ENCODE measurements at places on chromosomes 3 and 15.
A peak's percentile ranks its signal among the peaks of the same experiment; 100 is the strongest.

GRCh38 chr3:87361271-87361670 lies 84.9 kb upstream of the POU1F1 start:
- no peak for DNase-seq

DNA sequence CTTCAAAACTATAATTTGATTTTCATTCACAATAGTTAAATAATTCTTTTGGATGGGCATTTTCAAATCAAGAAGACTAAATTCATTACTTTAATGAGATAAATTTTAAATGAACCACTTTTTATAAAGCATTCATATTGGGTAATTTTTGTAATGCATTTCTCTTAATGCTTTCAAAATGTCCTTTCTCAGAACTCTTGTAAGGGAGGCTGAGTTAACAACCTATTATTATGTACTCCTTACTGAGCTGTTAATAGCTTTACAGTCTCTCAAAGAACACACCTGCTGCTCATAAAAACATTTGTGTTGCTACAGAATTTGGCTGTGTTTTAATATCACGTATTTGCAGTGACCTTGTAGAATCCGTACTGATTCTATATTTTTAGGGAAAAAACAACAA lies 334.0 kb upstream of the ARL6 start:
- no peak for DNase-seq

- peak; percentile 25 for DNase-seq
Observed at GRCh38 chr3:155292133-155292532, 1.4 kb downstream of the STRIT1 start.

DNA sequence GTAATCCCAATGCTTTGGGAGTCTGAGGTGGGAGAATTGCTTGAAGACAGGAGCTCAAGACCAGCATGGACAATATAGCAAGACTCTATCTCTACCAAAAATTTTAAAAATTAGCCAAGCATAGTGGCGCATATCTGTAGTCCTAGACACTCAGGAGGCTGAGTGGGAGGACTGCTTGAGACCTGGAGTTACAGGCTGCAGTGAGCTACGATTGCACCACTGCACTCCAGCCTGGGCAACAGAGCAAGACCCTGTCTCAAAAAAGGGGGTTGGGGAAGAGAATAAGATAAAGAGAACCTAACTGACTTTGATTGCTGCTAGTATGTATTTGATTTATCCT lies 755 bp downstream of the CD200R1 start:
- no peak for DNase-seq

- DNase-seq: no peak
Observed at GRCh38 chr3:65376426-65376825, 662.3 kb downstream of the MAGI1 start.

GRCh38 chr15:43118829-43119228 lies 13.0 kb upstream of the UBR1 start:
- no peak for DNase-seq

- DNase-seq: no peak
Observed at GRCh38 chr3:133276594-133276993, 123.3 kb upstream of the BFSP2 start.

DNA sequence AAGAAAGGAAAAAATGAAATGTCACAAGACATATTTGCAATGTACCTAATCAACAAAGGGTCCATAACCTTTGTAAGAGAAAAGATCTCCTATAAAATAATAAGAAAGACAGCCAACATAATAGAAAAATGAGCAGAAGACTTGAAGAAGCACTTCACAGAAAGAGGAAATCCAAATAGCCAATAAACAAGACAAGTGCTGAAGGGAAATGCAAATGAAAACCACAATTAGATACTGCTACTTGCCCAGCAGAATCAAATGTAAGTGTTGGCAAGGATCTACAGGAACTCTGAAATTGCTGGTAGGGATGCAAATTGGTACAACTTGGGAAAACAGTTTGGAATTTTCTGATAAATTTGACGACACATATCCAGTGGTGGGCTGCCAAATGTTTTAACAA lies 15.1 kb upstream of the TOPAZ1 start:
- no peak for DNase-seq

GRCh38 chr15:85071061-85071460 lies 89.4 kb downstream of the PDE8A start:
- DNase-seq: no peak

DNA sequence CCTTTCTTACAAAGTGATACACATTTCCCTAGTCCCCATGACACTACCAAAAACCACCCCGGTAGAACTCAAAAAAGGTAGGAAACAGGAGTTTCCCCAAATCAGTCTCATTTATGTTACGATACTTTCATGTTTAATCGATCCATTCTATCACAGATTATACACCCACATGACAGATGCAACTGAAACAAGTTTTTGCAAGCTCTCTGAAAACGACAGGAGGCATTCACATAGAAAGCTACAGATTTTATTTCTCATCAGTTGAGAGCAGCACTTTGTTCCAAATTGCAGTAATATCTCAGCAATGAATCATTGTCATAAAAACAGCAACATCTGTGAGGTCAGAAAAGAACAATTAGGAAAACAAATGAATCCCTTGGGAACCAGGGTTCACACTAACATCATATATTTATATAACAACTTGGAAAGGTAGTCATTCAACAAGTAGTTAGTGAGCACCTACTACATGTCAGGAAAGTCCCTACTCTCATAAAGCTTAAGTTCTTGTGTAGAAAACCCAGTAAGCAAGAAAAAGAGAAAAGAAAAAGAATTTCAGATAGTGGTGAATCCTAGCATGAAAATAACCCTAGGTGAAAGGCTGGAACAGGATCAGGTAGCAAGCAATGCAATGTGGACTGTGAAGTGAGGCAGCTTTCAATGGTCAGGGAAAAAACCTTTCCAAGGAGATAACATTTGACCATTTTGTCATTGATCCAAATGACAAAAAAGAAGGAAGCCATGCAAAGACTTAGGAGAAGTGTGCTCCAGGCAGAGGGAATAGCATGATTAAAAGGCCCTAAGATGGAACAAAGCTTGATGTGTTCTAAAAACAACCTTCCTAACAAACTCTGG lies 8.3 kb downstream of the PLD1 start:
- peak; percentile 92 for DNase-seq

- DNase-seq: no peak
Observed at GRCh38 chr3:169578381-169579024, 85.0 kb downstream of the MECOM start.

GRCh38 chr3:81763001-81763400 lies 1.6 kb upstream of the GBE1 start:
- no peak for DNase-seq

GRCh38 chr3:30227571-30228301 lies 378.7 kb upstream of the TGFBR2 start:
- DNase-seq: peak; percentile 91

- peak; percentile 15 for DNase-seq
Observed at GRCh38 chr15:34582461-34583371, 735 bp downstream of the GOLGA8B start.

DNA sequence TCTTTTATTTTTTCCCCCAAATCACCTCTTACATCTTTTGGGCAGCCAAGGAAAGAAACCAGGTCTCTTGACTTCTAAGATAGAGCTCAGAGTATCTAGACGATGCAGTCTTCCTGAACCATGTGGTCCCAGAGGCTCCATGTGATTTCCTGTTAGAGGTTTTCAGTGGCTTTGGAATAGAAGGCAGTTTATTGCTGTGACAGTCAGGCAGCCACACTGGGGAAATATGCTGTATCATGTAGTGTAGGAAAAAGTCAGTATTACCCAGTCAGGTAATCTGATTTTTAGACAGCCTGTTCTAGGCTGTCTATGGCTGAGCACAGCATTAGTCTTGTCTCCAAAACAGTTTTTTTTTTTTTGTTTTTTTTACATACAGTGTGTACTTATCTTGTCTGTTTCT lies 294.3 kb downstream of the THSD4 start:
- DNase-seq: no peak

DNA sequence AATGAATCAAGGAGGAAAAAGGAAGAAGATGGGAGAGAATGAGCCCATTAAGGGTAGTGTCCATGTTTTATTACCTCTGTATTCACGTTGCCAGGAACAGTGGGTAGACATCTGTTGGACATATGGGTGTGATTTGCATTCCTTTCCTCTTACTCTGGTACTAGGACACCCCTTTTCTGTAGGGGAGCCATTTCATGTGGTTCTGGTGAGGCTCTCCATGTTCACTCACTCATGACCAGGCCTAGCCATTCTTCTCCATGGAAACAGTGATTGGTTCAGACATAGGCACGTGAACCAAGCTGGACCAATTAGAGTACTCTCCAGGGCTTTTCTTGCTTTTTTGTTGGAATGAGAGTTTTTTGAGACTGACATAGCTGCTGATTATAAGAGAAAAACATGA lies 39.6 kb upstream of the PDCD6IP start:
- peak; percentile 35 for DNase-seq

DNA sequence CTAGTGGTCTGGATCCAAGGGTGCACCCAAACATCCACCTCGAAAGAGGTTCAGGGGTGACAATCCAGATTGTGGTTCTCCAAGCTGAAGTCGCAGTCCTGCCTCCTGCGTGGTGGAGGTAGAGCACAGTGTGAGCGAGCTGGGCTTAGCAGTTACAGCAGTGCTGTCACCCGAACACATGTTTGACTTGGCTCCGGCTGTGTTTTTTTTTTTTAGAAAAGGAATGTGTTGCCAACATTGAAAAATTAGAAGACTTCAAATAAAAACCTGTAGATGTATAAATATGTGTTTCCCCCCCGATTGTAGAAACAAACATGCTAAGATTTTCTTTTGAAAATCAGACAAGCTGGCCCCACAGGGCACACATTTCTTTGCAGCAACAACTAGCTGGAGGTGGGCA lies 530.8 kb downstream of the SHQ1 start:
- no peak for DNase-seq

- no peak for DNase-seq
Observed at GRCh38 chr3:51311055-51311454, 74.0 kb upstream of the MANF start.

DNA sequence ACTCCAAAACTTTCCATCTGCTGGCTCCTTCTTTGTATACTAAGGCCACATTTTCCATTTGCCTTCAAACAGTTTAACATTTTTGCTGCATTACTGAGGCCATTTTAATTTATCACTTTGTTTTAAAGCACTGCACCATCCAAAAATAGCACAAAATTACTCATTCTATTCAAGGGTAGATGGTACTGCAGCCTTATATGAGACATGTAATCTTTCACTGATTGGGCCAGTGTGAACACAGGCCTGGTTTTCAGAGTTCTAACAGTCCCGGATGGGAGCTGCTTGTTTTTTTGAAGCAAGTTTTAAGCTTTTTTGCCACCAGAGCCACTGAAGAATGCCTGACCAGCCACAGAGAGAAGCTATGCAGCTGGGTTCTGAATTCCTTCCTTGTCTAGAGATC lies 172.3 kb upstream of the TSC22D2 start:
- peak; percentile 96 for DNase-seq

DNA sequence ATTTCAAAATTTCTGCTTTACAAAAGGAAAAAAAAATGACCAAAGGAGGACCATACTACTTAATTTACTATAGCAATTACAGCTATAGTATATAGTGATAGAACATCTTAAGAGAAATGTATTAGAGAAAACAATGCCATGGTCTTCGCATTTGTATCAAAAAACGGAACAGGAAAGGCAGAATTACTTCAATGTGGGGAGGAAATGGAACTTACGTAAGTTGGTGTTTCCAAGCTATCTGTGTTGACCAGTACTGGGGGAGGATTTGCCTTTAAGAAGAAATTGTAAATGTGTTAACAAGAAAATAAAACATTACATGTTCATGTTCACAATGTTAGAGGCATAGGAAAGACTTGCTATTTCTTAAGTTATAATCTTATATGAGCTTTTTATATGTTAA lies 119.9 kb upstream of the MELTF start:
- DNase-seq: no peak

DNA sequence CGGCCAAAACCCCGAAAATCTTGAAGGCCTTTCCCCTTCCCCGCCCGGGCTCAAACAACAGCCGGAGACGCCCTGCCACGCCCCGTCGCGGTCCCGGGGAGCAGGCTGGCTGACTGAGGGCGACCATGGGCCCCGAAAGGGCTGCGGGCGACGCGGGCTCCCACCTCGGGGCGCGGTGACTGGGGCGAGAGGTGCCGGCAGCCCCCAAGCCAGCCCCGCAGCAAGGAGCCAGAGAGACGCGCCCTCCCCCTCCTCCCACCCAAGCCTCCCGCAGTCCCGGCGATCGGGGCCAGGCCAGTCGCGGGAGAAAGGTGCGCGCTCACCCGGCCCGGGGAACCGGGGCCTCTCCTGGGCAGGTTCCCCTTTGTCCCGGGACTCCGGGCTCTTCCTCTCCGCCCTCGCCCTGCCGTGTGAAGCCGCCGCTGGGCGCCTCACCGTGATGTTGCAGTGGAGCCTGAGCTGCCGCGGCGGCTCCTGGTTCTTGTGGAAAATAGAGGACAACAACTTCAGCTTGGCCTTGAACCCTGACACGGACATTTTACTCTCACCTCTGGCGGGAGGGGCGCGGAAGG lies 30.6 kb upstream of the ZSCAN2 start:
- peak; percentile 34 for DNase-seq
